ENCODE measurements at places on chromosomes 5 and 9. TPM values are rescaled to one million over a fixed set of nuclear protein-coding genes. Genes with fewer than 3 reads are reported as not detected.

DNA sequence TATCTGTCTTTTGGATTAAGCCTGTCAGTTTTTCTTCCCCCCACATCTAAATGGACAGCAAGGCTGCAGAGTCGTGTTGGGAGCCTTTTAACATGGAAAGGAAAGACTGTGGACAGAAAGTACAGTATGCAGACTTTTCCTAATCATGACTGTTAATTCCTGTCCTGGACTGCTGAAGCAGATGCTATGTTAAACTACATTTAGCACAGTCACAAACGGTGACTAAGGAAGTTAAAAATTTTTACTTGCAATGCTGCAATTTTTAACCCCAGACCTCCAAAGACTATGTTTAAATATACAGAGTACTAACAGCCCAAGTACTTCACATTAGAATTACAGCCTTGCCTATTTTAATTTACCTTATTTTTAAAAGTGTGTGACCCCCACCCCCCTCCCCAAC is 51.8 kb downstream of the ELAVL2 start:
- no peak for DNase-seq
- H3K27me3 ChIP-seq: no peaks in the 10 kb centered on the region
- H3K4me3 ChIP-seq: no peak overlapping the region

DNA sequence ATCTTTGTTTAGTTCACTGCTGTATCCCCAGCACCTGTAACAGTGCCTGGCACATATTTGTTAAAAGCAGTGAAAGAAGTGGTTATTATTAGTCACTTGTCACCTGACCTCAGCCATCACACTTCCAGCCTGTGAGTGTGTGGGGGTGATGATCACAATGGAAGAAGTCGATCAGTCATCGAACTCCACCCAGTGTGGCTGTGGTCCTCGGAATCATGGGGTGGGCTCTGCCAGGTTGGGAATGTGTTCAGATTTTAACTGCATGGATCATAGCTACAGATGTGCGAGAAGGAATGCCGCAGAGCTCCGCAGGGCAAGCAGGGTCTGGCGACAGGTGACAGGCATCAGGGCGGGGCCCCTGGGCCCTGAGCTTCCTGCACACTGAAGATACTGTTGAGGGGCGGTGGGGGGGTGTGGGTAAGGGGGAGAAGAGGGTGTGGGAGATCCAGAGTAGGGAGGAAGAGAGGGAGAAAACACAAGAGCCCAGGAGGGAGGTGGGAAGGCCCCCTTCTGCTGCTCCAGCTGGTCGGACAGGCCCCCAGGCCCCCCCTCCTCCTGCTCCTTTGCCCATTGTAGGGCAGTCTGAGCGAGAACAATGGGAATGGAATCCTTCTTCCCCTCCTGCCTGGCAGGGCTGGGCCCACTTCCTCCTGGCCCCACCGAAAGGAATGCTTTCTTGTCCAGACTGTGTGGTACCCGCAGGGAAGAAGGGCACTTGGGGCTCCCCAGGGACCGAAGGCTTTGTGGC is 89.6 kb downstream of the SPRY4 start:
- DNase-seq: no peak
- H3K4me1 ChIP-seq: no peaks in the 10 kb centered on the region
- H3K27me3 ChIP-seq: no peaks in the 10 kb centered on the region
- H3K4me3 ChIP-seq: no peak overlapping the region

DNA sequence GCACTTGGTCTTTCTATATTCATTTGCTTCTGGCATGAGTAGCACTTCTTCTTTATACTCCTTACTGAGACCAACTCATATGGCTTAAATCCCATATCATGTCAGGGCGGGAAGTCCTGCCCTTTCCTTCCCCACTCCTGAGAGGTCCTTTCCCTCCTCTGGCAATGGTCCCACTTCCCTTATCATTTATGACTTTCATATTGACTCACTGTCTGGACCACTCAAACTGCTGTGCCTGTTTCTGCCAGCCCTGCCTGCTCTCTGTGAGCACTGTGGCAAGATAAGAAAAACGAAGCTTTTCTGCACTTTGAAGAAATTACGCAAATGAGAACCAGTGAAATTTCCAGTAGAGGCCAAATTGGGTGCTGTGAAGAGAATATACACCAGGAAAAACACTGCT is 58.1 kb downstream of the ZNF474 start:
- no peak for DNase-seq
- peaks cover 9% of the 10 kb centered on the region for H3K4me1 ChIP-seq
- H3K27me3 ChIP-seq: no peaks in the 10 kb centered on the region
- H3K4me3 ChIP-seq: no peak overlapping the region

GRCh38 chr5:133945568-133945967 is 22.9 kb downstream of the C5orf15 start:
- H3K4me3 ChIP-seq: no peak overlapping the region
- no peak overlapping the region for H3K27ac ChIP-seq

- no peak for DNase-seq
- H3K27me3 ChIP-seq: no peaks in the 10 kb centered on the region
- H3K4me1 ChIP-seq: peaks cover 5% of the 10 kb centered on the region
- peak overlapping the region; percentile 80 for H3K27ac ChIP-seq
- H3K4me3 ChIP-seq: no peak overlapping the region
Measured at GRCh38 chr5:147481874-147482705, 27.8 kb downstream of the DPYSL3 start.

DNA sequence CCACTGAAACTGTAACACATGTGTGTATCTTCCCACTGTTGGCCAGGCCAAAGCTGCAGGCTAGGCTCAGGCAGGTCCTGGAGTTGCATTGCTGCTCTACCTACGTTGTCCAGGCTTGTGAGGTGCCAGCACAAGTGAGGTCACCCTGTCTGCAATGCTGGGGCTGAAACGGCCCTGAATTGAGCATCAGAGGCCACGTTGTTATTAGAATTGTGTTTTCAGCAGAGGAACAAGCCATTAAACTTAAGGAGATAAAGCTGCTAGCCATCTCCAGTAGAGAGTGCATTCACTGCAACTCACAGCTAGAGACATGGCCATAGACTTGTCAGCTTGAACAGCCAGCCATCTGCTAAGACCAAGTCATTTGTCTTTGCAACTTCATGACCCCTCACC is 191.8 kb downstream of the SEMA6A start:
- no peak for DNase-seq
- no peaks in the 10 kb centered on the region for H3K27me3 ChIP-seq
- no peak overlapping the region for H3K4me3 ChIP-seq
- no peak overlapping the region for H3K27ac ChIP-seq

DNA sequence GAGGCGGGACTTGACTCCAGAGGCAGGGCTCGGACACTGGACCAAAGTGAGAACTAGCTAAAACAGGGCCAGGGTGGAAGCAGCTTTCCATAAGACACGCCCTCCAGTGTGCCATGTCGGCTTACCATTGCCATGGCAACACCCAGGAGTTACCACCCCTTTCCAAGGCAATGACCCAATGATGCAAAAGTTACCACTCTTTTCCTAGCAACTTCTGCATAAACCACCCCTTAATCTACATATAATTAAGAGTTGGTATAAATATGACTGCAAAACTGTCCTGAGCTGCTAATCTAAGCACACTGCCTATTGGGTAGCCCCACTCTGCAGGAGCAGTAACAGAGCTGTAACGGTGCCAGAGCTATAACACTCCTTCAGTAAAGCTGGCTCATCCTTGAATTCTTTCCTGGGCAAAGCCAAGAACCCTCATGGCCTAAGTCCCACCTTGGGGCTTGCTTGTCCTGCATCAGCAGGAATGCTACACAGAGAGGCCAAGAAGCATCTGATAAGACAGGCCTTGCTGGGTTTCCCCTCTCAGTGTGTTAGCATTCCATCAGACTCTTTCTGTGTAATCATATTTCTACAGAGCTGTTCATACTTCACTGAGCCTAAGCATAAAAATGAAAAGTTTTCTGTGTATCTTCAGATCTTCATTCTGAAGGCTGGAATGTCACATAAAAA is 262.7 kb upstream of the KLF9 start:
- no peak for DNase-seq
- no peaks in the 10 kb centered on the region for H3K4me1 ChIP-seq
- no peaks in the 10 kb centered on the region for H3K36me3 ChIP-seq
- no peaks in the 10 kb centered on the region for H3K27me3 ChIP-seq

- no peaks in the 10 kb centered on the region for H3K36me3 ChIP-seq
- no peaks in the 10 kb centered on the region for H3K27me3 ChIP-seq
- H3K27ac ChIP-seq: no peak overlapping the region
- no peaks in the 10 kb centered on the region for H3K4me1 ChIP-seq
- no peak overlapping the region for H3K4me3 ChIP-seq
- DNase-seq: no peak
Measured at GRCh38 chr9:13318027-13318426, 38.5 kb upstream of the MPDZ start.

GRCh38 chr9:120104771-120105170 is 475.2 kb downstream of the CDK5RAP2 start:
- H3K36me3 ChIP-seq: no peaks in the 10 kb centered on the region
- H3K4me1 ChIP-seq: no peaks in the 10 kb centered on the region
- no peak overlapping the region for H3K27ac ChIP-seq
- peaks cover 1% of the 10 kb centered on the region for H3K27me3 ChIP-seq

- H3K4me3 ChIP-seq: no peak overlapping the region
- no peak overlapping the region for H3K27ac ChIP-seq
- H3K27me3 ChIP-seq: no peaks in the 10 kb centered on the region
- no peaks in the 10 kb centered on the region for H3K4me1 ChIP-seq
- no peak for DNase-seq
Measured at GRCh38 chr9:70798018-70798417, 323.4 kb downstream of the TRPM3 start.

- no peak for DNase-seq
- no peaks in the 10 kb centered on the region for H3K36me3 ChIP-seq
- H3K27me3 ChIP-seq: no peaks in the 10 kb centered on the region
- H3K4me1 ChIP-seq: no peaks in the 10 kb centered on the region
Measured at GRCh38 chr5:139562847-139563246, 1.7 kb downstream of the UBE2D2 start.

DNA sequence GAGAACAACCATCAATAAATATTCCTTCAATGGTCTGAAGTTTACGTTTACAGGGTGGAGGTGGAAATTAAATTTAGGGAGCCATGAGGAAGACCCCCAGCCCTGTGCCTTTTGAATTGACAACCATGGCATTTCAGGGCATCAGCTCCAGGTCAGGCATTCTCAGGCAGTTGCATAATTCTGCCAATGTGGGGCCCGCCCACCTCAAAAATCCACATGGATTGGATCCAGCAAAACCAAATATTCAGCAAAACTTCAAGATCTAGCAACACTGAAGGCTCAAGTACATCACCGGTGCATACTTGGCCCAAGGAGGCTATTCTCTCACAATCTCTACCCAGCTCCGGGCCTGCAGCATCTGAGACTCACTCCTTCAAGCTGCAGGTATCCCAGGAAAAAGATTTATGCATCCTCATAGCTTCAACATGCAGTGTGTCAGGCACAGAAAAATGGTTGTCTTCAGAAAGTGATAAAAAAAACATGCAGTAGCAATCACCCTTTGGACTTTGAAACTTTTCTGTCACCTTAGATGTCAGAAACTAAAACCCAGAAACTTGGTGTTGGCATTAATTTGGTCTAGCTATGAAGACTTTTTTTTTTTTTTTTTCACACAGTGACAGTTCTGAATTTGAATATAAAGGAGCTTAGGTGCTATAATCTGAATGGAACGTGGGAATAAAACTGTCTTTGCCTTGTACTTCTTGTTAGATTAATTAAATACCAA is 21.4 kb upstream of the ANXA2R start:
- no peaks in the 10 kb centered on the region for H3K4me1 ChIP-seq
- no peak overlapping the region for H3K27ac ChIP-seq
- no peak overlapping the region for H3K4me3 ChIP-seq
- no peaks in the 10 kb centered on the region for H3K27me3 ChIP-seq

- no peak overlapping the region for H3K27ac ChIP-seq
- H3K4me3 ChIP-seq: no peak overlapping the region
- DNase-seq: no peak
- peaks cover 7% of the 10 kb centered on the region for H3K4me1 ChIP-seq
Measured at GRCh38 chr5:143318833-143319232, 84.7 kb downstream of the NR3C1 start.

GRCh38 chr5:127311349-127311748 is 20.8 kb downstream of the MEGF10 start:
- H3K27me3 ChIP-seq: no peaks in the 10 kb centered on the region
- no peak overlapping the region for H3K4me3 ChIP-seq
- H3K4me1 ChIP-seq: no peaks in the 10 kb centered on the region
- H3K27ac ChIP-seq: no peak overlapping the region
- no peaks in the 10 kb centered on the region for H3K36me3 ChIP-seq

GRCh38 chr9:7342229-7342628 is 457.3 kb downstream of the DMAC1 start:
- no peak for DNase-seq
- no peak overlapping the region for H3K4me3 ChIP-seq
- H3K27ac ChIP-seq: no peak overlapping the region
- H3K36me3 ChIP-seq: no peaks in the 10 kb centered on the region
- no peaks in the 10 kb centered on the region for H3K27me3 ChIP-seq
- no peaks in the 10 kb centered on the region for H3K4me1 ChIP-seq

- no peak for DNase-seq
- H3K27me3 ChIP-seq: no peaks in the 10 kb centered on the region
- H3K36me3 ChIP-seq: no peaks in the 10 kb centered on the region
- H3K27ac ChIP-seq: no peak overlapping the region
Measured at GRCh38 chr9:70427161-70427945, 12.9 kb upstream of the KLF9 start.

- DNase-seq: no peak
- H3K36me3 ChIP-seq: peaks cover 20% of the 10 kb centered on the region
- H3K27ac ChIP-seq: no peak overlapping the region
- H3K4me1 ChIP-seq: no peaks in the 10 kb centered on the region
Measured at GRCh38 chr5:5461012-5461411, 38.5 kb downstream of the ICE1 start.

DNA sequence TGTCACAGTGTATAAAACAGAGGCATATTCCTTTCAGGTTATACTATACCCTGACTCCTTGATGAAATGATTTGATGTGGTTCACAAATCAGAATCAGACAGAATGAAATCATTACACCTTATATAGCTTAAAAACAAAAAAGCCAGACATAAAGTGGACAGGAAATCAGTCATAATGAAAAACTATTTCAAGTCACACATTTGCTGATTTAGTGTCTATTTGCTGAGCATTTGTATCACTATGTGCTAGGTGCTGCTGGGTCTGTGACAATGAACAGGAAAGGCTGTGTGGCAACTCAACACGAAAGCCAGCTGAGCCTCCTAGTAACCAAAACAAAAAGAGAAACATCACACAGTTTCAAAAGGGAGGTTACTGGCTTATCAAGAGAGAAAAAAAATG is 194.0 kb downstream of the EFNA5 start:
- no peaks in the 10 kb centered on the region for H3K27me3 ChIP-seq
- no peak for DNase-seq
- no peak overlapping the region for H3K27ac ChIP-seq
- no peak overlapping the region for H3K4me3 ChIP-seq
- no peaks in the 10 kb centered on the region for H3K4me1 ChIP-seq
- H3K36me3 ChIP-seq: no peaks in the 10 kb centered on the region

Gene CDX1
- not detected for total RNA-seq

Gene ADAMTS13
- total RNA-seq: 3.6 TPM

Gene SYNPO
- total RNA-seq: 327 TPM

Gene PRUNE2
- total RNA-seq: 558 TPM

Gene NME5
- 0.58 TPM for total RNA-seq

Gene ST8SIA4
- total RNA-seq: 19.7 TPM

Gene ADAMTS6
- 11.5 TPM for total RNA-seq

Gene FAT2
- total RNA-seq: 0.15 TPM

Gene CDC14B
- 27.9 TPM for total RNA-seq

Gene CDKN2B-AS1
- 1.2 TPM for total RNA-seq

All from aorta (tissue), 5 donors.